NCI-H526 treated with DMSO at 0.1 percent for 48 hours (cell line): ENCODE measurements at places on chromosomes 16 and 17.

- DNase-seq, result no peak
Measured at GRCh38 chr16:17206712-17207111, 264.0 kb downstream of the XYLT1 start.

GRCh38 chr17:14461227-14461548 is 160.3 kb downstream of the HS3ST3B1 start:
- no peak for DNase-seq

- no peak for DNase-seq
Measured at GRCh38 chr17:19991252-19991885, 13.7 kb upstream of the AKAP10 start.

DNA sequence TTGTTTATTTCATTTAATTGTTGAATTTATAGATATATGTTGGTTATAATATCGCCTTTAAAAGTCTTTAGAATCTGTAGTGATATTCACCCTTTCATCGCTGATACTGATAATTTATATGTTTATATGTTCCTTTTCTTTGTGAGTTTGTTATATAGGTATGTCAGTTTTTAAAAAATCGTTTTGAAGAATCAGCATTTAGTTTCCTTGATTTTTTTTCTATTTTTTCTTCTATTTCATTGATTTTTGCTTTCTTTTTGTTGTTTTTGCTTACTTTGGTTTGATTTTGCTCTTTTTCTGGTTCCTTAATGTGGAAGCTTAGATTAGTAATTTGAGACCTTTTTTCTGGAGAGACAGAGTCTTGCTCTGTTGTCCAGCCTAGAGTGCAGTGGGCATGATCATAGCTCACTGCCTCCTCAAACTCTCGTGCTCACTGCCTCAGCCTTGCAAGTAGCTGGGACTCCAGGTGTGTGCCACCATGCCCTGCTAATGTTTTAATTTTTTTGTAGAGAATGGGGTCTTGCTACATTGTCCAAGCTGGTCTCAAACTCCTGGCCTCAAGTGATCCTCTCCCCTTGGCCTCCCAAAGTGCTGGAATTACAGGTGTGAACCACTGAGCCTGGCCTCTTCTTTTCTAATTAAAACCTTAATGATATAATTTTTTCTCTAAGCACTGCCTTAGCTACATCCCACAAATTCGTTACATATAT is 7.5 kb downstream of the IST1 start:
- no peak for DNase-seq

DNA sequence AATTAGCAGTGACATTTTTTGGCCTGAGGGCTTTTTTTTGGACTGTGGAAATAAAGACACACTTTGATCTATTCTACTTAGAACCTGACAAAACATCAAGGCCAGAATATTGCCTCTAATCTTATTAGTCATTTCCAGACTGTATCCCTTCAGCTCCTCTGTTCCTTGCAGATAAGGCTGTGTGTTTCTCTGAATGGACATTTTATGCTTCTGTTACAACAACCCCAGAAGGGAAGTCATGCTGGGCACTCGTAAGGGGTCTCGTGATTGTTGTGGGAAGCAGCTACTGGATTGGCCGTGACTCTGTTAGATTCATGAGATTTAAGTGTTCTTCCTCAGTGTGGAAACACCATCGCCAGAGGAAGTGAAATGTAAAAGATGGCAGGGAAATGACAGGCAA is 31.6 kb upstream of the HS3ST2 start:
- DNase-seq, result no peak

GRCh38 chr16:711548-712320 is 3.2 kb upstream of the METRN start:
- DNase-seq, result no peak

DNA sequence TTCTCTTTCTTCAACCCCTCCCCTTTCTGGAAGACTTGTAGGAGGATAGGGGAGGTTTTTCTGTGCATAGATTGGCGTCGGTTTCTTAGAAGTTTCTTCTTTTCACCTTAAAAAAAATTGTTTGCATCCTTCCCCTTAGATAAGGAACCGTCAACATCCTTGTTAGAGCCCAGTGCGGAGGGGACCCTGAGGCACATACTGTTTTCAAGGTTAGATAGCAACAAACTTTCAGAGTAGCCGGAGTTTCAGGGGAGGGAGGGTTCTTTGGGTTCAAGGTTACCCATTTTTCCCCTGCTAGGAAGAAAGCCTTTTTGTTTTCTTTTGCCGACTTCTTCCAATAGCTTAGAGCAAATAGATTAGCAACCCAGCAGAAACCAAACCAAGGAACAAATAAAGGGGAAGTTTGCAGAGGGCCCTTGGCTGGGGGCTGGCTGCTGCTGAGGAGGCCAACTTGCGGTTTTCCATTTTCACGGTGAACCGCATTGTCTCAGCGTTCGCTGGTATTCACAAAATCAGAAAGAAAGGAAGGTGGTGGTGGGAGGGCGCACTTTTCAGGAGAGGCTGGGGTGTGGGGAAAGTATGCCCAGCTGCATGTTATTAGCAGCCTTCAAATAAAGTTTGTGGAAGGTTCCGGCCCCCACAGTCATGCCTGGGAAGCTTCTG is 28.8 kb downstream of the MSI2 start:
- DNase-seq, result no peak

- no peak for DNase-seq
Measured at GRCh38 chr17:19370493-19370960, 7.8 kb upstream of the MAPK7 start.

- DNase-seq, result no peak
Measured at GRCh38 chr17:50583641-50584040, 23.1 kb downstream of the CACNA1G start.

DNA sequence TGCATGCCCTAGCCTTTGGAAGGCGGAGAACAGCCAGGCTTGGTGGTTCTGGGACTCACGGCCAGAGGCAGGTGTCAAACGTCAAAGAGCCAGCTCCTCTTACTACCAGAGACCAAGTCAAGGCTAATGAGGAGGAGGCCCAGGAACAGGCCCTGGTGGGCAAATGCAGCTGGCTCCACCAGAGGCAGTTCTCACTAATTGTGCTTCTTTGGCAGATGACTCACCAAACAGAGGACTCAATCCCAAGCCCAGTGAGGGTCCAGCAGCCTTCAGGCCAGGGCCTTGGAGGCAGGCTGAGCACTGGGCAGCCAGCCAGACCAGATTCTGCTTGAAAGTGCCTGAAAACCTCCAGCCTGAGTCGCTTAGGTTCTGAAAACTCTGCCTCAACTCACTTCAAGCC is 336.5 kb upstream of the CDH5 start:
- no peak for DNase-seq

GRCh38 chr17:36869856-36870719 is 67.2 kb upstream of the LHX1 start:
- no peak for DNase-seq

DNA sequence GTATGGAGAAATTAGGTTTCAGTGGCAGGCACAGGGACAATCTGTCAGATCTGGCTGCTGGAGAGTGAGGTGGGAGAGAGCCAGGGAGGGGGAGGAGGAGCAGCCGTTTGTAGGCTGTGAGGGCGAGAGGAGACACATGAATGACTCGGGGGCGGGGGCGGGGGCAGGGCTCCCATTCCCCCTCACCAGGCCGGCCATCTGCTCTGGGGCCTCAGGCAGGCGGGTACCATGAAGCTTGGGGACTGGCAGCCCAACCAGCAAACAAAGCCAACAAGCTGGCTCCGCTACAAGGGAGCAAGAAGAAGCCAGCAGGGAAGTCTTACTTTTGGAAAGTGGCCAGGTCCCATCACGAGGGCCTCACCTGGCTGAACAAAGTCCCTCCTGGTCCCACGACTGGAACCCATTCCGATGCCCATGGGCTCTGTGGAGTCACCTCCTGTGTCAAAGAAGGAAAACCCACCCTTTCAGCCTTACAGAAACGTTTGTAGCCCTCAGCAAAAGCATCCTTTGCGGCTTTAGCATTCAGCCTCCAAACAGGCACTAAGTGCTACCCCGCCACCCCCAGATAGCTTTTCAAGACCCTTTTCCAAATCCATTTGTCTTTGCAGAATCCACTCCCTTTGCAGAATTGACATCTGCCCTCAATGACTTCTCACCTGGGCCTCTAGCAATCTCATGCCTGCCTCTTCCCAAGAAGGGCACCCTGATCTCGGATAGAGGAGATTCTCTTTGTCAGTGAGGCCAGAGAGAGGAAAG is 9.2 kb upstream of the SSTR2 start:
- no peak for DNase-seq

GRCh38 chr17:42674755-42675347 is 1.9 kb downstream of the PLEKHH3 start:
- DNase-seq, result peak; percentile 80

DNA sequence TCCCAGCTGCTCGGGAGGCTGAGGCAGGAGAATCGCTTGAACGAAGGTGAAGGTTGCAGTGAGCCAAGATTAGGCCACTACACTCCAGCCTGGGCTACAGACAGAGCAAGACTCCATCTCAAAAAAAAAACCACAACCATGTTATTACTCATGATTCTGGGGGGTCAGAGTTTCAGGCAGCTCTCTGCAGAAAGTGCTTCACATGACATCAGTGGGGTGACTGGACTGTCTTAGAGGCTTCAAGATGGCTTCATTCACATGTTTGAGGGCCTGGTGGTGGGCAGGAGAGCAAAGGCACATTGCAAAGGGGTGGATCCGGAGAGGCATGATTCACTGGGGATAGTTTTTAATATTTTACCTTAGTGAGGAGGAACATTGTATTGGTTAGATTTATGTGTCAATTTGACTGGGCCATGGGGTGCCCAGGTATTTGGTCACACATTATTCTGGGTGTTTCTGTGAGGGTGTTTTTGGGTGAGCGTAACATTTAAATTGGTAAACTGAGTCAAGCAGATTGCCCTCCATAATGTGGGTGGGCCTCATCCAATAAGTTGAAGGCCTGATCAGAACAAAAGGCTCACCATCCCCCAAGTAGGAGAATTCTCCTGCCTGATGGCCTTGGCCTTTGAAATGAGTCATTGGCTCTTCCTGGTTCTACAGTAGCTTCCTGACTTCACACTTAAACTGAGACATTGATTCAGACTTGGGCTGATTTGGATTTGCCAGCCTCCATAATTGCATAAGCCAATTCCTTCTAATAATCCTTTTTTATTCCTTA is 109.8 kb downstream of the GOSR1 start:
- DNase-seq, result no peak

DNA sequence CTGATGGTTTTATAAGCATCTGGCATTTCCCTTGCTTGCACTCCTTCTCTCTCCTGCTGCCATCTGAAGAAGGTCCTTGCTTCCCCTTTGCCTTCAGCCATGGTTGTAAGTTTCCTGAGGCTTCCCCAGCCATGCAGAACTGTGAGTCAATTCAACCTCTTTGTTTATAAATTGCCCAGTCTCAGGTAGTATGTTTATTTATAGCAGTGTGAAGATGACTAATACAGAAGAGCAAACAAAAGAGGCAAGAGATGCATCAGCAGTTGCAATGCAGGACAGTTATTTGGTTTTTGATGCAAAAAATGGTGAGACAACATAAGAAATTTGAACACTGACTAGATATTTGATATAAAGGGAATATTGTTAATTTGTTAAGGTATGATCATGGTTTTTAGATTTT is 16.8 kb downstream of the TMEM100 start:
- no peak for DNase-seq

GRCh38 chr17:51044976-51045375 is 75.7 kb downstream of the SPAG9 start:
- no peak for DNase-seq

DNA sequence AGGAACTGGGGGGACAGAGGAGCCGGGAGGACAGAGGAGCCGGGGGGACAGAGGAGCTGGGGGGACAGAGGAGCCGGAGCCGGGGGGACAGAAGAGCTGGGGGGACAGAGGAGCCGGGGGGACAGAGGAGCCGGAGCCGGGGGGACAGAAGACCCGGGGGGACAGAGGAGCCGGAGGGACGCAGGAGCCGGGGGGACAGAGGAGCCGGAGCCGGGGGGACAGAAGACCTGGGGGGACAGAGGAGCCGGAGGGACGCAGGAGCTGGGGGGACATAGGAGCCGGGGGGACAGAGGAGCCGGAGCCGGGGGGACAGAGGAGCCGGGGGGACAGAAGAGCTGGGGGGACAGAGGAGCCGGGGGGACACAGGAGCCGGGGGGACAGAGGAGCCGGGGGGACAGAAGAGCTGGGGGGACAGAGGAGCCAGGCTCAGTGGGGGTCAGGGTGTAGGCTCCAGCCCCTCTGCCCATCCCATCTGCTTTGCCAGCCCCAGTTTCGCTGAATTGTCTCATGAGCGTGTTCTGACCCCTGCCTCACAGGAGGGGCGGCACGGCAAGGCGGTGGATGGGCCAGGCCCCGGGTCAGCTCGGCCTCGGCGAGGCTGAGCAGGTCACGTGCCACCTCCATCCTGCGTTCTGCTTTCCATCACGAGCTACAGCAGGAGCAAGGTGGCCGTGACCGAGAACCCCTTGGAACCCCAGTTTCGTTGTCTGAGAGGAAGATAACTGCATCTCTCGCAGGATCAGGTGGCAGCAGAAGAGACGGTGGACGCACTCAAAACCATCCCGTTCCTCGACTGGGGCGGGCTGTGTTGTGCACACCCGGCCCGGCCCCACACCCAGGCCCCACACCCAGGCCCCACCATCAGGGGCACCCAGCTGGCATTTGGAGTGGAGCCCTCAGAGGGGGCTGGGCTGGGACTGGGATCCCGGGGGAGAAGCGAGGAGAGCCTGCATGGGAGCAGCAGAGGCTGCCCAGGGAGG is 26.1 kb upstream of the CBFA2T3 start:
- DNase-seq, result no peak

- peak; percentile 46 for DNase-seq
Measured at GRCh38 chr17:60392845-60393702, 1.1 kb upstream of the USP32 start.

DNA sequence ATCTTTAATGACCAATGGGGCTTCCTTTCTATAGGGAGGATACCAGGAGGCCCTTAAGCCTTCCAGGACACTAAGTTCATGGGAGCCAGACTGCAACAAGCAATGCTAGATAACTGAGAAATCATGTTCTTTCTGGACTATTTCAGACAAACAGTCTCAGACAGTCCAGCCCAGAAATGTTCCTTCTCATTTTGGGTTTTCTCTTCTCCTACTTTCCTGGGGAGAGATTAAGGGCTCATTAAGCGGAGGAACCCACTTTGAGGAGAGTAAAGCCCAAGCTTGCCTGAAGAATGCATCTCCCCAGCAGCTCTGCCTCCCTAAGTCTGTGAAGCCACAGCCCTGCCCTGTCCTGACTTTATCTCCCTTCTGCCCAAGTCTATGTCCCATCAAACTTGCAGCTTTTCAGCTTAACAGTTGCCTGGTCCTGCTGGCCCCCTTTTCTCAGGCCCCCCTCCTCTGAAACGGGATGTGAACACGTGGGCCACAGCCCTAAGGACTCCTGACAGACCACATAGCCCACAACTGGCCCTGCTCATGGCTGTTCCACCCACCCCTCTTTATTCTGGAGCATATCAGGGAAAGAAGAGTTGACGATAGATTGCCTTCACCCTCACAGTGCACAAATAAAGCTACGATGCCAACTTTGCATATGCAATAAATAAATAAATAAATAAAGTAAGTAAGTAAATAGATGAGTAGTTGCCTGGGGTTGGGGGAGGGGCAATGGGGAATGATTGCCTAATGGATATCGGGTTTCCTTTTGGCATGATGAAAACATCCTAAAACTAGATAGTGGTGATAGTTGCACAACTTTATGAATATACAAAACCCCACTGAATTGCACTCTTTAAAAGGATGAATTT is 111.0 kb downstream of the N4BP1 start:
- DNase-seq, result peak; percentile 8

GRCh38 chr17:78255953-78256706 is 24.7 kb downstream of the TMEM235 start:
- no peak for DNase-seq

- DNase-seq, result no peak
Measured at GRCh38 chr16:88287219-88287618, 95.5 kb upstream of the ZNF469 start.

GRCh38 chr16:11601425-11601824 is 14.7 kb upstream of the LITAF start:
- no peak for DNase-seq

- no peak for DNase-seq
Measured at GRCh38 chr16:31472709-31473203, 804 bp downstream of the TGFB1I1 start.

GRCh38 chr17:6048486-6048885 is 21.7 kb upstream of the WSCD1 start:
- no peak for DNase-seq
